G401 (cell line): ENCODE measurements at places on chromosomes 7 and 10. TPM values are rescaled to one million over a fixed set of nuclear protein-coding genes. Genes with fewer than 3 reads are reported as not detected.
A peak's percentile ranks its signal among the peaks of the same experiment; 100 is the strongest.

DNA sequence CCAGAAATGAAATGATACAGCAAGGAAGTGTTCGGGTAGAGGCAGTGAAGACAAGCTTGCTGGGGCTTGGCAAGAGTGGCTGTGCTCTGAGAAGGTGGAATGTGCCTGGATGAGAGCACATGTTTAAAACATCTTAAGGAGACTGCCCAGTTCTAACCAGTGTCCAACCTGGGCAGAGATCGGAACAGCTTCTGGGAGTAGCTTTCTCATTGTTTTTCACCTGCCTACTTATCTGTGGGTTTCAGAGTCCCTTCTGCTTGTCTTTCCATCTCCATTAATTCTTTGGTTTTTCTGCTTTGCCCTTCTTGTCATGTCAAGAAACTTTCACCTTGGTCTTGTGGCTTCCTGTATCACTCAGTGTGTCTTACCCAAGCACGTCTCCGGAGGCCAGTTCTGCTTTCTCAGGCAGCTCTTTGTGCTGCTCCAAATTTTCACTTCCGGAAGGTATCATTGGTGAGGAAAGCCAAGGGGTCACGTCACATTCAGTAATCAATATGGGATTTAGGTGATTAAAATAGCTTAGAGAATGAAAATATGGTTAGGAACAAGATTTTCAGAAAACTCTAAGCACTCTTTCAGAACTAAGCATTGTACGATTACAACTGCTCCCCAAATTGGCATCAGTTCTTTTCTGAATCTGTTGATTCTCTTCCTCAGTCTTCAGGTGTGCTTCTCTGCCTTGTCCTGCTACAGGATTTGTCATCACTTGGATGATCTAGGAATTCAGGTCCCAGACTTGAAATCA lies 5.5 kb upstream of the LAMB4 start:
- DNase-seq: no peak

GRCh38 chr10:102425444-102425843 lies 4.8 kb downstream of the FBXL15 start:
- no peak for DNase-seq

GRCh38 chr10:86402283-86402941 lies 35.8 kb upstream of the GRID1 start:
- peak; percentile 62 for DNase-seq

DNA sequence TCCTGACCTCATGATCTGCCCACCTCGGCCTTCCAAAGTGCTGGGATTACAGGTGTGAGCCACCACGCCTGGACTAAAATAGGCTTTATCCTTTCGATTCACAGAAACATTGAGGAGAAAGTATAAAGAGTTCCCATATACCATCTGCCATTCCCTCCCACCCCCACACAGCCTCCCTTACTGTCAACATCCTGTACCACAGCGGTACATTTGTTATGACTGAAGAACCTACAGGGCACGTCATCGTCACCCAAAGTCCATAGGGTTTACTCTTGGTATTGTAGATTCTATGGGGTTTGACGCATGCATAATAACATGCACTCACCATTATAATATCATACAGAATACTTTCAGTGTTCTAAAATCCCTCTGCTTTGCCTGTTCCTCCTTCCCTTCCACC lies 28.0 kb downstream of the ARL5B start:
- DNase-seq: no peak

GRCh38 chr10:1208366-1209311 lies 152.5 kb downstream of the WDR37 start:
- DNase-seq: no peak

GRCh38 chr7:131741446-131741845 lies 185.0 kb upstream of the PODXL start:
- DNase-seq: peak; percentile 97

DNA sequence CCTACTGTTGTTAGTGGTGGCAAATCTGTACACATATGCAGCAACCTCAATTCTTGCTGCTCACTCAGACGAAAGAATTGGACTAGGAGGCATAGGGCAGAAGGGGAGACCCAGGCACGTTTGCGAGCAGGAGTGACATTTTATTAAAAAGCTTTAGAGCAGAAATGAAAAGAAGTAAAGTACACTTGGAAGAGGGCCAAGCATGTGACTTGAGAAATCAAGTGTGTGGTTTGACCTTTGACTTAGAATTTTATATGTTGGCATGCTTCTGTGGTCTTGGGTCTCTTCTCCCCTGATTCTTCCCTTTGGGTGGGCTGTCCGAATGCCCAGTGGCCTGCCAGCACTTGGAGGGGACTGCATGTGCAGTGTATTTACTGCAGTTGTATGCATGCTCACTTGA lies 205.5 kb upstream of the SEMA3D start:
- DNase-seq: no peak

DNA sequence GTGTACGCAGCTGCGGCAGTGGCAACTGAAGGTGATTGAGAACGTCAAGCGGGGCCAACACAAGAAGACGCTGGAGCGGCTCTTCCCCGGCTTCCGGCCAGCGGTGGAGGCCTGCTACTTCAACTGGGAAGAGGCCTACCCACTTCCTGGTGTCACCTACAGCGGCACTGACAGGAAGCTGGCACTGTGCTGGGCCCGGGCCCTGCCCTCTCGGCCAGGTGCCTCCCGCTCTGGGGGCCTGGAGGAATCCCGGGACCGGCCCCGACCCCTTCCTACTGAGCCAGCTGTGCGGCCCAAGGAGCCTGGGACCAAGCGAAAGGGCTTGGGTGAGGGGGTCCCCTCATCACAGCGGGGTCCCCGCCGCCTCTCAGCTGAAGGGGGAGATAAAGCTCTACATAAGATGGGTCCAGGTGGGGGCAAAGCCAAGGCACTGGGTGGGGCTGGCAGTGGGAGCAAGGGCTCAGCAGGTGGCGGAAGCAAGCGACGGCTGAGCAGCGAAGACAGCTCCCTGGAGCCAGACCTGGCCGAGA lies 6.5 kb downstream of the ZSWIM8 start:
- DNase-seq: no peak

DNA sequence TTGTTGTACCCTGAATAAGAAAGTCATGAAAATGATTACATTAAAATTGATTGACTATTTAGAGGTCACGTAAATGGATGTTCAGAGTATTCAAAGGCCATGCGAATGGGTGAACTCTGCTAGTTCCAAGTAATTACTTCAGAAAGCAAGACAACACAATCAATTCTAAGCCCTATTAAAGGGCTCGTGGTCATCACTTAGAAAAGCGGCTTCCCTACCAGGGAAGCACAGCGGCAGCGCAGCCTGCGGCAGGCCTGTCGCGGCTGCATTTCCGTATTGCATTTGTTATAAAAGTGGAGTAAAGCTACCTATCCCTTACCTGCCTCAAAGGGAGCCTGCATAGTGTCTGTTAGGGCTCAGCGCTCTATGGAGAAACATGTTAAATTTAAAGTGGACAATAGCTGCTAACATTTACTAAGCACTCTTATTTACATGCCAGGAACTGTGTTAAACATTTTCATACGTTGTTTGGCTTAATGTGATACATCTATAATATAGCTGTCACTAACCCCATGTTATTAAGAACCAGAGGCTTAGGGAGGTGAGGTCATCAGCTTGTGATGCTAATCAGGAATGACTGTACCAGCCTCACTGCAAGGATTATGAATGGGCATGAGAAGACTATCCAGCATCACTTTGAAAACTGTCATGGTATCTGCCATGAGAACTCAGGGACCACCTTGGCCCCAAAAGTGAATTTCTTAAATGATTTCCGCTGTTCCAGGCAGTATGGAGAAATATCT lies 187.5 kb downstream of the CELF2 start:
- DNase-seq: no peak

DNA sequence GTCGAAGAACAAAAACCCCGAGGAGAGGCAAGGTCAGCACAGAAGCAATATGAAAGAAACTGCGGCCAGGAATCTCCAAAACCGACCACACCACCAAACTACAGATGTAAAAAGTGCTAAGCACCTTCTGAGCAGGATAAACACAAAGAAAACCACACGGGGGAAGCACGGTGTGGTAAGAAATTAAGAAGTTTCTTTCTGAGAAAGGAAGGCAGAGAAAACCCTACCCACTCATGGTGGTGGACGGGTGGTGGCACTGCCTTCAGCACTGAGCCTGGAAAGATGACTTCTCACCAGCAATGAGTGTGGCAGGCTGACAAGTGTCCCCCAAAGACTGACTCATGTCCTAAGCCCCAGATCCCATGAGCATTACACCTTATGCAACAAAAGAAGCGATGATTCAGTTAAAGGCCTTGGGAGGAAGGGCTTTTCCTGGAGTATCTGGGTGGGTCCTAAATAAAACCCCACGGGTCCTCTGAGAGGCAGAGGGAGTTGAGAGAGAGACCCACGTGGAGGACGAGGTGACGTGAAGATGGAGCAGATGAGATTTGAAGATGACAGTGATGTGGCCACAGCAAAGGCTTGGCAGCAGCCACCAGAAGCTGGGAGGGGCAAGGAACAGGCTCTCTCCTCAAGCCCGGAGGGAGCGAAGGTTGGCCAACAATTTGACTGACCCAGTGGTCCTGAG lies 124.9 kb downstream of the DLG5 start:
- DNase-seq: no peak

DNA sequence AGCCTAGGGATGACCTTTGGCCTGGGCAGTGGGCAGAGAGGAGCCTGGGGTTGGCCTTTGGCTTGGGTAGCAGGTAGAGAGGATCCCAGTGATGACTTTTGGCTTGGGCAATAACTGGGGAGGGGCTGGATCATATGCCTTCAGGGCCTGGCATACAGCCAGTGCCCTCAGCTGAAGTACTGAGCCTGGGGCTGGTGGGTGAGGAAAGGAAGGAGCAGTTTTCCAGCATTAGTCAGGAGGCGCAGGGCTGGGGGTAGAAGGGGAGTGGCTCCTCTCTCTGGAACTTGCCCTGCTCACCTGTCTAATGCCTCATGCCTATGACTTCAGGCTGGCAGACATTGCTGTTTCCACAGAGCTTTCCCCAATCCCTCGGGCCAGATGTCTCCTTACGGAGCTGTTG lies 15.2 kb upstream of the COMTD1 start:
- DNase-seq: no peak

DNA sequence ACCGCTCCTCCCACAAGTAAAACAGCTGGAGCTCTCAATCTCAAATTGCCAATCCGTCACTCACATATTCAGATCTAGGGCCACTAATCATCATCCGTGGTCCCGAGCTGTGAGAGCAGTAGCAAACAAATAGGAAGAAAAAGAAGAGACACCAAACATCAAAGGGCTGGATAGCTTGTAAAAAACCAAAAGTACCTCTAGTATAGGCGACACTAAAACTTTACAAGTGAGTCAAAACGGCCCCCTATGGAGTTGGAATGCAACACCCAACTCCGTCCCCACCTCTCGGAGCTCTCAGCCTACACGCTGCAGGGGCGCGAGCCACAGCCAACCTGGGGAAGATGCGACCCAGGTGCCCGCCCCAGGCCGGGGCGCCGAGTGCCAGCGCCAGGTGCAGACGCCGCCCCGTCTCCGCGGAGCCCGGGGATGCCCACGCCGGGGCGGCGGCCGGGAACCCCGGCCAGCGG lies 581 bp downstream of the FAM3C start:
- peak; percentile 40 for DNase-seq

GRCh38 chr10:93495654-93496321 lies 624 bp upstream of the CEP55 start:
- DNase-seq: no peak

DNA sequence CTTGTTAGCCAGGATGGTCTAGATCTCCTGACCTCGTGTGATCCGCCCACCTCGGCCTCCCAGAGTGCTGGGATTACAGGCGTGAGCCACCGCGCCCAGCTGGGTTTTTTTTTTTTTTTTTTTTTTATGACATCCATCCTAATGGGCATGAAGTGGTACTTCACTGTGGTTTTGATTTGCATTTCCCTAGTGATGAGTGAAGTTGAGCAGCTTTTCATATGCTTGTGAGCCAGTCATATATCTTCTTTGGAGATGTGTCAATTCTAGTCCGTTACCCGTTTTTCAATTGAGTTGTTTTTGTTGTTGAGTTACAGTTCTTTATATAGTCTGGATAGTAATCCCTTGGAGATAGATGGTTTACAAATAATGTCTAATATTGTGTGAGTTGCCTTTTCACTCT lies 127.7 kb downstream of the SMURF1 start:
- no peak for DNase-seq

- no peak for DNase-seq
These were observed 218.0 kb downstream of the WDR37 start for GRCh38 chr10:1274111-1274661.

- no peak for DNase-seq
These were observed 1.4 kb downstream of the GIMAP5 start for GRCh38 chr7:150738591-150739001.

DNA sequence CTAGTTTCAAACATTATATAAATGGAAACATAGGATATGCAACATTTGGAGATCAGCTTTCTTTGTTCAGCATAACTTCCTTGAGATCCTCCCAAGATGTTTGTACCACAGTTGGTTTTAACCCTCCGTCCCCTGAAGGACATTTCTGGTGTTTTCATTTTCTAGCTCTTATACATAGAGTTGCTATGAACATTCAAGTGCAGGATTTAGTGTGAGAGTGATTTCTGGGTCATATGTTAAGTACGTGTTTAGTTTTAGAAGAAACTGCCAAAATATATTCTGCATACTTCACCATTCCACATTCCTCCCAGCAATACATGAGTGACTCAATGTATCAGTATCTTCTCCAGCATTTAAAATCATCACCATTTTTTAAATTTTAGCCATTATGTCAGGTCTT lies 588.7 kb upstream of the PFKP start:
- no peak for DNase-seq

- no peak for DNase-seq
These were observed 935 bp upstream of the ZNF736 start for GRCh38 chr7:64312826-64313225.

DNA sequence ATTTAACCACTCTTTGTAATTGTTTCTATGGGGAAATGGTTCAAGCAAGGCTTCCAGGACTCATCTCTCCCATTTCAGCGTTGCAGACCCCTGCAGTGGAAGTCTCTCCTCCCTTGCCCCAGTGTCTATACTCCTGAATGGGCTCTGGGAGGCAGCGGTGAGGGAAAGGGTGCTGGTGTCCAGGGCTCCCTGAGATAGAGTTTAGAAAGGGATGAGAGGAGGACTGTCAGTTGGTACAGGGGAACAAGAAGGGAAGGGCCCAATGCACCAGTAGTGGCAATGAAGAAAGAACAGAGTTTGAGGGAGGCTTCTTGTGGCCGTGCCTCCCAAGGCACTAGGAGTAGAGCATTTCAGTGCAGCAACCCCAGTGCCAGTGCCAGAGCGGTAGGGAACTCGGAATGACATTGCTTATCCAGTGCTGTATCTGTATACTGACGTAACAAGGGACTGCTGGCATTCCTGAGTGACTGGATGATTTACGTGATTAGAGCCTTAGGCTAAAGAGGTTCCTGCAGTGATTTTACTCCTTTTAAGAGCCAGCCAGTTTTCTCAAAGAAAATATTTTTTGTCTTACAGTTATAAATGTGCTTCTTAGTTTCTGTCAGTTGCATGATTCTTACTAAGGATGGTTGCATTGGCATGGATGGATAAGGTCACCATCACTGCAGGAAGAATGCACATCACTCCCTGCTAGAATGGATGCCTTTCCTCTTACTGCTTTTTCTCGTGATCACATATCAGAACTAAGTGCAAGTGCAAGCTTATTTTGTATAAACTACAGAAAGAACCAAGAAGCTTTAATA lies 28.0 kb downstream of the PRPF18 start:
- no peak for DNase-seq

HABP2 gene
- not detected in 2 replicates for total RNA-seq

ADIRF gene
- total RNA-seq: not detected in 2 replicates

ADAM12 gene
- not detected in 2 replicates for total RNA-seq

CARD11 gene
- total RNA-seq: 0.12 TPM in 1 of 2 replicates, not detected in the other

OR2A1 gene
- not detected in 2 replicates for total RNA-seq

PDE1C gene
- not detected in 2 replicates for total RNA-seq

AGR3 gene
- not detected in 2 replicates for total RNA-seq

ETV1 gene
- 4.2 and 7.2 TPM in 2 replicates for total RNA-seq

PROSER2 gene
- total RNA-seq: 1.3 and 7.3 TPM in 2 replicates

MEIG1 gene
- not detected in 2 replicates for total RNA-seq

NEUROD6 gene
- total RNA-seq: not detected in 2 replicates

PHYHIPL gene
- total RNA-seq: not detected in 2 replicates

AGR2 gene
- not detected in 2 replicates for total RNA-seq
